ENCODE measurements at places on chromosomes 12 and 14. TPM values are rescaled to one million over a fixed set of nuclear protein-coding genes. Genes with fewer than 3 reads are reported as not detected.

GRCh38 chr12:6262623-6263022 lies 47.9 kb upstream of the PLEKHG6 start:
- no peak for DNase-seq

GRCh38 chr12:47867495-47867941 lies 37.3 kb downstream of the VDR start:
- peak; percentile 55 for DNase-seq

DNA sequence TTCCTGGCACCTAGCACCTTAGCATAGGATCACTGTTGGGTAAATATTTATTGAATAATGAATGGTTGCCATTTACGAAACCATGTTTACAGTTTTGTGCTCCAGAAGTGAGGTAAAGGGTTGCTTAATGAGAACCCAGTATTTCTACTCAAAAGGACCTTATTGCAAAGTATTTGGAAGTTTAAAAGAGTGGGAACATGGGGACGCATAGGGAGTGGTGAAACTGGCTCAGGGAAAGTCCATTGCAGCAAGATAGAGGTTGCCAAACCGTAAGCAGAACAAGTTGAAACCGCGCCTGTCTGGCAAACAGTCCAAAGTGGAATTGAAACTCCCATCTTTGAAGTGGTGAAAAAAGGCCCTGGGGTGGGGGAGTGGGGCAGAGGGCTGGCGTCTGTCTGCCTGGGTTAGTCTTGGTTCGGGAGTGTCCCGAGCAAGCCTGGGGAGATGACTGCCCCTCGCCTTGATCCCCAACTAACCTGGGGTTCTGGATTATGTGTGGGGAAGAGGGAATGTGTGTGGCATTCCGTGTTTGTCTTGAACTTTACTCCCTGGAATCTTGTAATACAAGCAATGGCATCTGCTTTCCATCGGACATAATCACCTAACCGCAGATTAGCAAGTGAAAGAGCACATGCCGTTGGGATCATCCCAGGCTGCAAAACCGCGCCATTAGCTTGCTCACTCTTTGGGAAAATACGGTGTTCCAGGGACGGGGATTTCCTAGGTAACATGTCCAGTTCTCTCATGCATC lies 7.2 kb downstream of the ALDH2 start:
- DNase-seq: peak; percentile 90

DNA sequence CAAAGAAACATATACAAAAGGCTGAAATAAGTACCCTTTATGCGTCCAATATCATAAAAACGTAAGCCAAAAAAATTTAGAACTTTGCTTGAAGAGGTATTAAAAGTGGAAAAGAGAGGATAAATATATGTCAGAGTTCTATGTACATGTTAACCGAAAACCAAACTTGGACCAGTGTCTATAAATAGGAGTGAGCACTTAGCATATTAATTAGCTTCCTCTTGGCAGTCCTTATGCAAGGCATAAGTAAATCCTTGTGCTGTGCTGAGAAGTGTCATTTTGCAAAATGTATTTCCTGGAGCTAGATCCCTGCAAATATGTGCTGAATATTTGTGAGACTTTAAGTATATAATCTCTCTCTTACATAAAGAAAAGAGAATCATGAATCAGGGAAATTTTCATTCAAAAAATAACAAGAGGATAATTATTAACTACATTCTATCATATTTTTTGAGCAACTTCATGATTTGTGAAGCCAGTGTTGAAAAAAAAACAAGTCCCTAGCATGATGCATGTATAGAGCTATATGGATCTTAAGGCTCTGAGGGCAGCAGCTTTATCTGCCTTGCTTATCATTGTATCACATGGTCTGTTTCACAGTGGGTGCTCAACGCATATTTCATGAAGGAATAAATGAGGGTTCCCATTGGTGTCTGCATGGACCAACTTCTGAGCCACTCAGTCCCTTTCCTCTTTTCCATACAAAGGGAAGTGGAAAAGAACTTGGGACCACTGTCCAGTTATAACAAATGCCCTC lies 326.1 kb downstream of the PDZRN4 start:
- DNase-seq: no peak

- no peak for DNase-seq
Observed at GRCh38 chr12:82725741-82726140, 39.0 kb downstream of the TMTC2 start.

The CPNE6 gene
- not detected for polyA plus RNA-seq

DNA sequence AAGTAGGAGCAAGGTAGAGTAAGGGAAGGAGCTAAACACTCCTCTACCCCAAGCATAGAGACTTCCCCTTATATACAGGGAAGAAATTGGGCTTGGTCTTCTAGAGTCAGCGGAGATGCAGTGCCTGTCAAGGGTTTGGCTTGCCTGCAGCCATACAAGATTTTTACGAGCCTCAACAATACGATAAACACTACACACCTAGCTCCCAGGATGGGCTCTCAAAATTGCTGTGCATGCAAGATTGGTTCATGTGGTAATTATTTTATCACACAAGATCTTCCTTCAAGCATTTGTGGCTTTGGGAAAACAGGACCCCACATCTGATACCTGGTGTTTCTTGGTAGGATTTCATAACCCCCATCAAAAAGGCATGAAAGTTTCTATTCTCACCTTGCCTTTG lies at the start of gene KRT1:
Gene KRT1, minus strand, starts transcription at position 45 of the 400 bp plus-strand sequence. CDS start 59 bp downstream, outside the sequence.
- no peak for DNase-seq

The OR2AP1 gene
- polyA plus RNA-seq: not detected

DNA sequence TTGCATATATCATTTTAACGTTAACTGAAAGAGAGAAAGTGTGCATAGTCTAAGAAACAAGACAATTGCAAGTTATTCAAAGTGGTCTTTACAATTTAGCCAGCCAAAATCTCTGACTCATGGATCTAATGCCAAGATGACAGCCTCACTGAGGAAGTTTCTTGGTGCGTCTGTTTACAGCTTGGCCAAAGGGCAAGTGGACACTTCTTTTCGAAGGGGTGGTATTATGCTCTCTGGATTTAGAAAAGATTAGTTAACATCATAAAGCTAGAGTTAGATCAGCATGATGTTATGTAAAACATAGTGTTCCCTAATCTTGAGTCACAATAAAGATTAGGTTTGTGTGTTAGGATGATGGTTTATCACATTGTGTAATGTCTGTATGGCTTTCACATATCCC lies 51.5 kb upstream of the SLC2A13 start:
- DNase-seq: no peak

The DACT1 gene
- polyA plus RNA-seq: 0.08 TPM

- no peak for DNase-seq
Observed at GRCh38 chr12:113276306-113276705, 55.0 kb downstream of the TPCN1 start.

DNA sequence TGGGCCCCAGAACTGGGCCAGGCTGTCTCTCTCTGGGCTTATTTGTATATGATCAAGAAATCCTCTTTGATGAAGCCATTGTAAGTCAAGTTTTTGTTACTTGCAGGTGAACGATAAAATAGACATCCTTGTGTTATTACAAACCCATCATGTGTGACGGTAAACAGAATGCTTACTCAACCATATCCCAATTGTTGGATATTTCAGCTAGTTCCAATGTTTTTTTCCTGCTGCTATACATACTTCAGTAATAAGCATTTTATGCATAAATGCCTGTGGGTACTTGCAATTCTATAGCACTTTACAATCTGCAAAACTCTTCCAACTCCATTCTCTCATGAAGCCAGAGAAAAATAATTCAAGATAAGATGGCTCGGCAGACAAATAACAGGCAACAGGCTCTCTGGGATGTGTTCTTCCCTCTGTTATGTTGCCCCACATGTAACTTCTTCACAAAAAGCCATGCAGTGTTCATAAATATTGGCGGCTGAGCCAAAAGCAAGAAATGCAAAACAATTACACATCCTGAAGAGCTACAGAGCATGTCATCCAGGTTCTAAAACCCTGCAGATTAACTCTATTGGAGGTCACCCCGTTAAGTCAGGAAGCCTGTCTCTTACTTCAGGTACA lies 69.5 kb downstream of the CLMN start:
- no peak for DNase-seq

- no peak for DNase-seq
Observed at GRCh38 chr14:105943973-105944602, 417.7 kb downstream of the TMEM121 start.

DNA sequence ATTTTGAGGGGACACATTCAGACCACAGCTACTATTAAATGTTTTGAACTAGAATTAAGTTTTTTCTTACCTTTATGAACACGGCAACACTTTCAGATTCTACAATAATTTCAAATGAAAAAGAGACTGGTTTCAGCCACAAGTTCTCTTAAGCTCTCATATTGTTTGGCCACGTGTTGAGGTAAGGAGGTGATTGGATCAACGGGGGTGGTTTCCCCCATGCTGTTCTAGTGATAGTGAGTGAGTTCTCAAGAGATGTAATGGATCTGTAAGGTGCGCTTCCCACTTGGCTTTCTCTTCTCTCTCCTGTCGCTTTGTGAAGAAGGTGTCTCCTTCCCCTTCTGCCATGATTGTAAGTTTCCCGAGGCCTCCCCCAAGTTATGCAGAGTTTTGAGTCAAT lies 48.9 kb upstream of the DYRK2 start:
- no peak for DNase-seq

DNA sequence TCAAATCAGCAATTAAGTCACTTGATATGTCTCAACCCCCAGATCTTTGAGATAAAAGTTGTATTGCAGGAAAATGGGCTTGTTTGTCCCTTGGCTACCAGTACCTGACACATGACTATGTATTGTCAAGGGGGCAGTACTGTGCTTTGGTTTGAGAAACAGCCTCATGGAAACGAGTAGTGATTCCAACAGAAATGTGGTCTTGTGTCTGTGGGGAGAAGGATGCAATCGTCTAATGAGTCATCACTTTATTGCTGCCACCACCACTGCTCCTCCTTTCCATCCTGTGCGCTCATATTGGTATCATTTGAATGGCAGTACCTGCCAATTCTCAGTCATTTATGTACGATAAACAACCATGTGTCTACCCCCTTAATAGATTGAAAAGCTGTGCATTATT lies 72.8 kb upstream of the ARHGAP5 start:
- DNase-seq: peak; percentile 86

DNA sequence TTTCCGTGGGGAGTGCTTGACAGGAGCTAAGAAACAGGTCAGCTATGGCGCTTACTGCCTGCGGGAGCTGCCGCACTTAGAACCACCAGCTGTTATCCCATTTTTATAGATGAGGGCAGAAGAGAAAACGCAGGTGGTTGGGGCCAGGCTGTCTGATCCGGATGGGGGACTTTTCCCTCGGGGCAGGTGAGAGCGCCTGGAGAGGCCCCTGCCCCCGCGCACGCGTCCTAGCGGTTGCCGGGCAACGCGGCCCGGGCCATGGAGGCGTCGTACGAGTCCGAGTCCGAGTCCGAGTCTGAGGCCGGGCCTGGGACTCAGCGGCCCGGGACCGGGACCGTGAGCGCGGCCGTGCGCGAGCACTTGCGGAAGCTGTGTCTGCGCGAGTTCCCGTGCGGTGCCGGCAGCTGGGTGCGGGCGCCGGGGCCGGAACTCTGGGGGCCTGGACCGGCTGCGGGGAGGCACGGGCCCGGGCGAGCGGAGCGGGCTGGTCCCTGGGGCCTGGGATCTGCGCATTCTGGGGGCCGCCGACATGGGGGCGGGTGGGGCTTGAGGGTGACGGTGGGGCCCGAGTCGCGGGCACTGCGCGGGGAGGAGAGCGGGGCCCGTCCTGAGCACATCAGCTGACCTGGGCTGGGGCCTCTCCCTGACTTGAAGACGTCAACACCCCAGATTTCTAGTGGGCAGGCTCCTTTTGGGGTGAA lies at the start of gene LRRC43:
Gene LRRC43, plus strand, starts transcription at position 237 of the 701 bp plus-strand sequence. Its CDS starts 22 bp downstream, at position 259.
- peak; percentile 17 for DNase-seq

The AQP2 gene
- polyA plus RNA-seq: not detected

The ACOT6 gene
- polyA plus RNA-seq: not detected

Data from mammary epithelial cell (primary cell).